NCI-H510A treated with DMSO at 0.1 percent for 48 hours (cell line): ENCODE measurements at places on chromosomes 5 and 9.

GRCh38 chr5:141816598-141817399 is 61.4 kb downstream of the PCDH1 start:
- DNase-seq = peak; percentile 4

- DNase-seq = no peak
Observed at GRCh38 chr5:179747811-179748210, 15.2 kb downstream of the MAML1 start.

DNA sequence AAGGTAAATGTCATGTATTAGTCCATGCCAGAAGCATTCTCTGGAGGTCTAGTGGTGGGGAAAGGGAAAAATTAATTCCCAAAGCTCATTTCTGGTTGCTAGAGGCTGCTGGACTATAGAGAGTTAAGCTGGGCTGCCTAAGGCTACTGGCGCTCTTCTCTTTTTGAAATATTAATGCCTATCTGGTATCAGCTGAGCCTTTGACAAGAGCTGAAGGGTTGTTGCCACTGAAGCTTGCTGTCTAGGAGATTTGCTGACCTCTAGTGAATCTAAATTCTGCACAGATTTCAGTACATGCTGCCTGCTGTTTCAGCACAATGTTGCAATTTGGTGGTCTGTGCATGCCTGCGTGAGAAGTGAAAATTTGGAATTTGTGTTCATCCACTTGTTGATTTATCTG is 29.1 kb upstream of the PLCXD3 start:
- no peak for DNase-seq

- peak; percentile 6 for DNase-seq
Observed at GRCh38 chr5:141402553-141403243, at the start of gene PCDHGA9. Gene PCDHGA9 (plus strand): TSS chr5:141402778. CDS start chr5:141402953, 175 bp downstream.

DNA sequence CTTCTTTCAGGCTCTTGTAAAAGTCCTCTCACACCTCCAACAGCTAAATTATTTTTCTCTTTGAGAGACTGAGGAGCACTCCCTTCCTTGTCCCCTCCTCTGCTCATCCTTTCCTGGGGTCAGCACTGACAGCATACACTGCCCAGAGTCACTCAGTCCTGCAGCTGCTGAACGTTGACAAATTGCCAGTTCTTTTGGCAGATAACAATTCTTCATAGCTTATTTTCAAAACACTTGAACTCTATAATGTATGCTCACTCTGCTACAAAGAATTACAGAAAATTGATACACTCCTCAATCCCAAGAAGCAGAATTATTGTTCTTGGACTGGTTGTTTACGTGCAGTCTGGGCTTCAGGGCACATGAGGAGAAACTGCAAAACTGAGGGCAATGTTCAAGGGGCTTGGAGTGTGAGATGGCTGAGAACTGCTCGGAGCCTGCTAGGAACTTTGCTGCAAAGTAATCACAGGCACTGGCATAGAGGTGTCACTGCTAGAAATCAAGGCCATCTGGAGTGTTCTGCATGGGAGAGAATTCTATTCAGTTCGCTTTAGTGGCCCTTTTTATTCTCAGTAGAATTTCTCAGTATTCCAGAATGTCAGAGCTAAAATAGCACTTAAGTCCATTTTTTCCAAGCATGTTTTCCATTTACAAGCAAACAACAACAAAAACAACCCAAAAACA is 96.4 kb upstream of the SPOCK1 start:
- no peak for DNase-seq

DNA sequence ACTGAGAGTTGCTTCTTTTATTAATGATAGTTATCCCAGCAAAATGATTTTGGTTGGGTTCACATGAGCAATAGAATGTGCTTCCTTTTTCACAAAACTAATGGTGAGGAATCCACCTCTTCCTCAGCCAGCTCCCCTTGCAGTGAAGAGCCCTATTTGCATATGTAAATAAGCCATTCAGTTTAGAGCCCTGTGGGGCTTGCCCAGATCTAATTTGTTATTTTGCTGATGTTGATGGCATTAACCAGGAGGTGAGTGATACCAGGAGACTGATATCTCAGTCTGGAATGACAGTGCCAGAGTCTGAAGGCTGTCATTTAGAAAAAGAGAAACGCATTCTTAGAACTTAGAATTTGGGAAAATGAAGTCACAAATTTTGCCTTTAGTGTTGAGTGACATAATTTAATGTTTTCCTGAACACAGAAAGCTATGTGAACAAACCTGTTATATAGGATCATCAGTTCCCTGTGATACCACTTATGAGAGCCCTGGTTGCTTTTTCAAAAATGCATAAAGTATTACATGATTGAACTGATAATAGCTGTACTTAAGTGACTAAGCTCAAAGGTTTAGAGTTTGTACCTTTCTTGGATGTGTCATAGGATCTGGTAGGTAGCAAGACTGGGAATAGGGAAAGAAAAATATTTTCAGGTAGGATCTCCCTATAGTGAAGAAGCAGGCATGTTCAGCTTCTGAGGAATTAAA is 271.6 kb downstream of the MAST4 start:
- DNase-seq = no peak
